ENCODE measurements at places on chromosomes 16 and 17.

GRCh38 chr16:9343276-9343675 lies 251.8 kb downstream of the HAPSTR1 start:
- no peak for DNase-seq

DNA sequence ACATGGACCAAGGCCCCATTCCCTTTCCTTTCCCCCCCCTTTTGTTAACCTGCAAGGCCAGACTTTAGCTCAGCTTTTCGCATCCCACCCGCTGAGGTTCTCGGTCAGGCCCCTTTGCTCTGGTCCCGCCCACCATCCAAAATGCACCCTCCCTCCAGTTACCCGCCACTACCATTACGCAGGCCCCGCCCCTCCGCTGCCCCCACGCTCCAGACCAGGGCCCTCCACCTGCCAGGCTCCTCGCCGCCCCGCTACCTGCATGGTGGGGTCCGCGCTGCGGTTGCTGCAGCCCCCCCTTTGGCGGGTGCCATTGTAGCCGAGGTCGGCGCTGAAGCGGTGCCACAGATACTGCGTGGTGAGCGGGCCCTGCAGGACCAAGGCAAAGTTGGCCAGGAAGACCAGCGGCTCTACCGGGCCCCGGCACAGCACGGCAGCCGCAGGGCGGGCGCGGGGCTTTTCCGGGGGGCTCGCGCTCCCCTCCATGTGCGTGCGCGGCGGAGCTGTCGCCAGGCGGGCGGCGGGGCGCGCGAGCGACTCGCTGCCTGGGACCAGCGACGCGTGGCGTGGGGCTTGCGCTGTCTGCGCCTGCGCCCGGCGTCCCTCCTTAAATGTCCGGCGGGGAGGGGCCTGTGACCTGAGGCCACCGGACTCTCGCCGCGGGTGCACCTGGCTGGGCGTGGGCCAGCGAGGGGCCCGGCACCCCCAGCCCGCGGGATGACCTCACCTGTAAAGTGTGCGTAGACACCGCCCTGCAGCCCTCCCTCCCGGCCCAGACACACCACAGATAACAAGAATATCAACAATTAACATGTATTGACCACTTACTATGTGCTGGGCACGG lies at the start of gene SLC46A1:
SLC46A1 (minus strand) TSS at position 581 of the 841 bp plus-strand sequence; CDS start at position 483, 98 bp downstream.
- DNase-seq, result no peak

GRCh38 chr17:32610943-32611342 lies 124.2 kb downstream of the CDK5R1 start:
- DNase-seq, result no peak

DNA sequence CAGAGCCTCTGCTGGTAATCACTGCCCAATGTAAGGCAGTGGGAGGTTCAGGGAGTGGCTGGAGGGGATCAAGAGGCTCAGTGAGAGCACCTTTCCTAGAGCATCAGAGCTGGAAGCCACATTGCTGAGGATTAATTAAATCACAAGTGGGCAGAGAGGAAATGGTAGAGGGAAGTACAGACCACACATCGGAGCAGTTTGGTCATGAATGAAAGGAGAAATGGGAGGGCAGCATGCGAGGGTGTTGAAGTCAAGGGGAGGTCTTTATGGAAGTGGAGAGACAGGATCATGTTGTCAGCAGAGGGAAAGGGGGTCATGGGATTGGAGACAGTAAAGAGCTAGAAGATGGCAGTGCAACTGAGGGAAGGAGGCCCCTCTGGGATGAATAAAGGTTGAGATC lies 2.3 kb downstream of the CCL17 start:
- DNase-seq, result no peak

DNA sequence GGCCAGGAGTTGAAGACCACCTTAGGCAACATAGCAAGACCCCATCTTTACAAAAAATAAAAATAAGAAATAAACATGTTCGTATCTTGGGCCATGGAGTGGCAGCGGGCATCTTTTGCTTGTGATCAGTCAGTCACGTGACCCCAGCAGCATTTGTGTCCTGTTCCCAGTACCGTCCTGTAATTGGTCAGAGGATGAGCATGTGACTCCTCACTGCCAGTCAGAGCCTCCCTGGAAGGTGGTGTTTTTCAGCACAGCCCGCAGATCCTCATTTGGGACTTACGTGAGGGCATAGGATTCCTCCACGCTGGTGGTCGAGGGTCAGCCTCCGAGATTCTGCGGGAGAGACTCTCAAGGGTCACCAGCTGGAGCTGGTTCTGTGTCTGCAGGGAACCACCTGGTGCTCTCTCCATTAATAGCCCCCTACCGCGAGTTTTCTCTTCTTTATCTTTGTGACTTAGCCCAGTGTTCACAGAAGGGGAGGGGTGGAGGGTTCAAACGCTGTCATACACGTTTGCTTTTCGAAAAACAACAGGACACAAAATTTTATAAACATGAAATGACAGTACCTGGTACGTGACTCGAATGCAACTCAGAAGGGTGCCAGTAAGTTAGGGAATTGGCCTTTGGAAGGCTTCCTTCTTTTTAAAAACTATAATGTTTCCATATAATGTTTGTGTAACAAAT lies 17.2 kb downstream of the MRC2 start:
- no peak for DNase-seq

GRCh38 chr17:846901-847843 lies 65.0 kb downstream of the MRM3 start:
- no peak for DNase-seq

DNA sequence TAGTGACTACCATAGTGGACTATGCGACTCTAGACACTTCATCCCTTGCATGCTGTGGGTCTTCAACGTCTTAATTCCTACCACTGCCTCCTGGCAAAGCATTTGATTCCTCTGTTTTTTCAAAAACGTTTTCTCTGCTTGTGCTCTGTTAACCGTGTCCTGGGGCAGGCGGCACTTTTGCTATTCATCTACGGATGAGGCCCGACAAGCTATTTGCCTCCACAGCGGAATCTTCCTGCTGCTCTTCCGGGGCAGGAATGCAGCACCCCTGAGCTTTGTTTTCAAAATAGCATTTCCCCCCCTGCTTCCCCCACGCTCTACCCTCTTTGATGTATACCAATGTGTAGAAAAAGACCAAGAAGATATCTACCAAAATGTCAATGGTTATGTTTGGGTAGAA lies 39.8 kb upstream of the METTL16 start:
- peak; percentile 50 for DNase-seq

GRCh38 chr16:73170612-73171038 lies 122.7 kb upstream of the ZFHX3 start:
- no peak for DNase-seq

DNA sequence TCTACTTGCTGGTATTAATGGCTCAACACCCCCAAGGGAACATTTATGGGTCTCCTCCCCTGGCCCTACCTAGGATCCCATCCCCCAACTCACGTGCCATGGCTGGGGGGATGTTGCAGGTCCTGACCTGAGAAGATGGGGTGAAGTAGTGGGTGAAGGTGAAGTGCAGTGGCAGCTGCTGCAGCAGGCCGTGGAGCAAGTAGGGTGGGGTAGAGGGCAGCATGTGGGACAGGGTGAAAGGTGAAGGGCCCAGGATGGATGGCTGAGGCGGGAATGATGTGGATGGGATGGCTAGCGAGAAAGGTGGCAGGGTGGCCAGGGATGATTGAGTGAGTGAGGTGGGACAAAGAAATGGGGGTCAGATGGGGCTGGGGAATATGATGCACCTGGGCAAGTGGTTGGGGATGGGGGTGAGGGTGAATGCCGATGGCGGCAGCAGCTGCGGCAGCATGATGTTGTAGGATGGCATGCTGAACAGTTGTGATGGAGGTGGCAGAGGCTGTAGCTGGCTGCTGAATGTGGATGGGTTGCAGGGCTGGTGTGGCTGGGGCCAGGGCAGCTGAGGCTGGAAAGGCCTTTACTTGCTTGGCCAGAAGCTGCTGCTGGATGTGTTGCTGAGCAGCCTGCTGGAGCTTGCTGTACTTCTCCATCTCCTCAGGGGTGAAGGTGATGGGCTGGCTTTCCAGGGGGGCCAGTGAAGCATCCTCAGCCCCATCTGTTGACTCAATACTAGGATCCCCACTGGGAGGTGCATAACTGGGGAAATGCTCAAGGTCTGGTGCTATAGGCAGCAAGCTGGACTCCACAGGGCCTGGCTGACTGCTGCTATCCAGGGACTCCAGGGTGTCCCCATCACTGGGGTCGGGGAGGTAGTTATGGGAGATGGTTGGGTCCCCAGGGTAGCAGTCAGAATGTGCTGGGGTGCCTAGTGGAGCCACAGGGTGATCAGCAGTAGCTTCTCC lies 8.3 kb upstream of the ITGA2B start:
- DNase-seq, result no peak

DNA sequence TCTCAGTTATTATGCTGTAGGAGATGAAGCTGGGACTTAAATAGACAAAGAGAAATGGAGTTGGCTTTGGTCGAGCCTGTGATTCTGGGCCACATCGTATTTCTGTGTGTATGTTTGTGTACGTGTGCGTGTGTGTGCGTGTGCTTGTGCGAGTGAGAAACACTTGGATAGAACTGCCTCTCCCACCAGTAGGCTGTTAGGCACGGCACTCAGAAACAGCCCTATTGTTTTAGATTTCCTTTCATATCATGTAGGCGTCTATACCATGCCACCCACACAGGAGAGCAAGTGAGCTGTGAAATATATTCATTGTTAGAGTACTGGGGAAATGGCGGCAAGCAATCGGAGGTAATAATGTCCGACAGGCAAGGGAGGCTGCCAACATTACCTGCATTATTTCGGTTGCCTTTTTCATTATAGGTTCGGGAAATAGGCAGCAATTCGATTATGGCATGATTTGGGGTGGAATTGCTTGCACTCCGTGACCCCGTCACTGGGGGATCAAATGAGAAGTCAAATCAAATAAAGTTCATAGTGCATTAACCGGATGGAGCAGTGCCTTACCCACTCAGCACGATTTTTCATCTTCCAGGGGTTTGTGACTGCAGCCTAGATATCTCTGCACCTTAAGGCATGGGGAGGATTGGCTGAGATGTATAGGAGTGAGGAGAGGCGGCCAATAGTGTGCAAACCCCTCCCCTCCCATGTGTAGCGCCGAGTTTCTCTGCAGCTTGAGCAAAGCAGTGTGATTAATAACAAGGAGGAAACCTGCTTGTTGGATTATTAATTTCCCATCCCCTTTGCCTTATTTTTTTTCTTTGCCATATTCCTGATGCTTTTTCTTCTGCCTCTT lies 89.6 kb downstream of the RBFOX1 start:
- DNase-seq, result no peak

- no peak for DNase-seq
Observed at GRCh38 chr16:64865069-64865696, 256.7 kb downstream of the CDH11 start.

- no peak for DNase-seq
Observed at GRCh38 chr17:67283731-67284516, 38.9 kb upstream of the HELZ start.

DNA sequence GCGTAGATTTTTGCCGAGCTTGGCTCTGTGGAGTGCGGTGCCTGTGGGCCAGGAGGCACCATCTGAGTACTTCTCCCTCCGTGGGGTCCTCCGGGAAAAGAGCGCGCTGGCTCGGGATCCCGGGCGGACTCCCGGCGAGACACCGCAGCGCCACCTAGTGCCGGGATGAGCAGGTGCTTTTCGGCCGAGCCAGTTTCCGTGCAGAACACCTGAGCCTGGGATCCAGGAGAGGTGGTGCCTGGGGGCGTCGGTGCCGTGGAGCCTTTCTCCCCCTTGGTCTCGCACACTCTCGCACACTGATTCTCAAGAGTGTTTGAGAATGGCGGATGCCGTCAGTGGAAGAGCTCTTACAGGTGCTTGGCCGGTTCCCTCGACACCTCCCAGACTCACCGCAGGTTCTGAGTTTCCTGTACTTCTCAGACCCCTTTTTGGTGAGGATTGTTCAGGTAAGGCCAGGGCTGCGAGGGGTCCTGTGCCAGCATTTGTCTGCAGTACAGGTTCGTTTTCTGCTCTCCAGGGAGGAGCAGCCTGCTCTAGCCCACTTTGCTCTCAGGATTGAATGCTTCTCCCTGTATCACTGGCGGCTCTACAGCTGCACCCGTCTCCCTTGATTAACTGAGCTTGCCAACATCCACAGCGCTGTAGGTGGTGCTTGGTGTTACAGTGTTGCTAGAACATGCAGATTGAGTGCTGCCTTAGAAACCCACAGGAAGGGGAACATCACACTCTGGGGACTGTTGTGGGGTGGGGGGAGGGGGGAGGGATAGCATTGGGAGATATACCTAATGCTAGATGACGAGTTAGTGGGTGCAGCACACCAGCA lies 23.3 kb downstream of the TBCD start:
- no peak for DNase-seq

- no peak for DNase-seq
Observed at GRCh38 chr17:14078027-14078426, 8.7 kb downstream of the COX10 start.

DNA sequence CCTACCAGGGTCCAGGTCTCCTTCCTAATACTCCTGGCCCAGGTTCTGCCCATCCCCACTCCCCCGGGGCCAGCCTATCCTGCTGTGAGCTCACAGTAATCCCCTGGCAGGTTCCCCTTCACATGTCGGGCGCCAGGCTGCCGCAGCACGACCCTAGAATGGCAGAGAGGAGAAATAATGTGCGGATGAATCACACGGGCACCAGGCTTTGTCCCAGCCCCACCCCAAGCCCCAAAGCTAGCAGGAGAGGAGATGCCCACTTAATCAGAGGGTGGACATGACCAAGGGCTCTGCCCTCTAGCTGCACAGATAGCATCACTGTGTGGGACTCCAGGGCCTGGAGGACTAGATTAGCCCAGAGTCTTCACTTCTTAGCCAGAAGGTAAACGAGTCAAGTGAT lies 39.5 kb downstream of the ST3GAL2 start:
- no peak for DNase-seq
